ENCODE measurements at places on chromosomes 1 and 21.

DNA sequence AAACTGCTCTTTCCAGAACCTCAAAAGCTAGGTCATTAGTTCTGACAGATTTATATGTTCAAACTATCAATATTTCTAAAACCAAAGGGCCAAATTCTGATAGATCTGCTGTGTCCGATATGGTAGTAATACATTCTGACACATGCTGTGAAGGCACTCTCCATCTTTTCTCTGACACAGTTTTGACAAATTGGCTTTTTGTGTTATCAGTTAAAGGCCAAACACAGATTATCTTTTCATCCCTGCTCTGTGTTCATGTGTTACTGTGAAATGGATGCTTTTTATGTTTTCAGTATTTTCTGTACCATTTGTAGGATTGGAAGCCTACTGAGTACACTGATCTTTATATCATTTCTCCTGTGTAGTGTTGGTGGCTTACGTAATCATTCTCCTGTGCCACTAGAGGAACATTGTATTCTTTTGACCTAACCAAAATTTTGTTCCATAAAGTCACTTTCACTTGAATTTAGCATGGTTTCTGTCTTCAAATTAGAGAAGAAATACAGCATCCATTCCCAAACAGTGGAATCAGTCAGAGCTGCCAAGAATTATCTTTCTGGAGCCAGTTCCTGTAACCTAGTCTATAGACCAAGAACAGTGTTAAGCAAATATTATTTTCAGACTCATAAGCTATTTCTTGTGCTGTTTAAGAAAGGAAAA lies 137.2 kb downstream of the ADGRL2 start:
- DNase-seq, result no peak

GRCh38 chr1:2258996-2259395 lies 30.9 kb downstream of the SKI start:
- DNase-seq, result no peak

DNA sequence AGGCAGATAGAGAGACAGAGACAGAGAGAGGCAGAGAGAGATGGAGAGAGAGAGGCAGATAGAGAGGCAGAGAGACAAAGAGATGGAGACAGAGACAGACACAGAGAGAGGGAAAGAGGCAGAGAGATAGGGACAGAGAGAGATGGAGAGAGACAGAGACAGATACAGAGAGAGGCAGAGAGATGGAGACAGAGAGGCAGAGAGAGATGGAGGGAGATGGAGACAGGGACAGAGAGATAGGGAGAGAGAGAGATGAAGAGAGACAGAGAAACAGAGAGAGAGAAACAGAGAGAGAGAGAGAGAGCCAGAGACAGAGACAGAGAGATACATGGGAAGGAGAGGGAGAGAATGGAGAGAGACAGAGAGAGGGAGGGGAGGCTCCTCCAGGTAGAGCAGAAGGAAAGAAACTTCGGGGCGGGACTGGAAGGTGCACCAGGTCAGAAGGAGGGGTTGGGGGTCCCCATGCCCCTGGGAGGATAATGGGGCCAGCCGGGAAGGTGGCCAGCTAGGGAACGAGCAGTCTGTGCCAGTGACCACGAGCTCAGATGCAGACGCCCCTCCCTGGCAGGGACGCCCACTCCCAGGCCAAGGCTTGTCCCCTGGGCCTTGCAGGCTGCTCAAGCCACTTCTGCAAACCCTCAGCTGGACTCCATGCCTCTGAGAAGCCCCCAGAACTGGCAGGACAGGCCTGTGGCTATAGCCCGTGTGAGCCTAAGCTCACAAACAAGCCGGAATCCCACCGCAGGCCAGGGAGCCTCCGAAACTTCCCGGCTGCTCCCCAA lies 3.3 kb downstream of the FNDC10 start:
- DNase-seq, result no peak

DNA sequence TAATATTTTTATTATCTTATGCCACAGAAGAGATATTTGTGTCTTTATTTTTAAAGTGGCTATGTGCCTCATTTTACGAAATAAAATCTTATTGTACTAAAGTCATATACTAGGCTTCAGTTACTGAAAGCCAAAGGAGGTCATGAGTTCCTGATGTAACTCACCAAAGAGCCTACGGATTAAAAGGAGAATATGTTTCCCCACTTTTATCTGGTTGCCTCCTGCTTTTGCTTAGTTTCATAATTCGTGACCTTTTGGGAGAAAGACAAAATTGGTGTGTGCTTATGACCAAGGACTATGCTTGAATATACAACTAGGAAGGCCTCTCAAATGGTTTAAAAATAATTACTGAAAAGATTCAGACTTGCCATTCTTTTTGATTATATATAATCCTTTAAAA lies 18.2 kb upstream of the AHCTF1 start:
- DNase-seq, result no peak

- no peak for DNase-seq
Observed at GRCh38 chr1:203082231-203082505, 3.6 kb downstream of the MYOG start.

- DNase-seq, result no peak
Observed at GRCh38 chr1:89354205-89354604, 9.7 kb upstream of the GBP6 start.

DNA sequence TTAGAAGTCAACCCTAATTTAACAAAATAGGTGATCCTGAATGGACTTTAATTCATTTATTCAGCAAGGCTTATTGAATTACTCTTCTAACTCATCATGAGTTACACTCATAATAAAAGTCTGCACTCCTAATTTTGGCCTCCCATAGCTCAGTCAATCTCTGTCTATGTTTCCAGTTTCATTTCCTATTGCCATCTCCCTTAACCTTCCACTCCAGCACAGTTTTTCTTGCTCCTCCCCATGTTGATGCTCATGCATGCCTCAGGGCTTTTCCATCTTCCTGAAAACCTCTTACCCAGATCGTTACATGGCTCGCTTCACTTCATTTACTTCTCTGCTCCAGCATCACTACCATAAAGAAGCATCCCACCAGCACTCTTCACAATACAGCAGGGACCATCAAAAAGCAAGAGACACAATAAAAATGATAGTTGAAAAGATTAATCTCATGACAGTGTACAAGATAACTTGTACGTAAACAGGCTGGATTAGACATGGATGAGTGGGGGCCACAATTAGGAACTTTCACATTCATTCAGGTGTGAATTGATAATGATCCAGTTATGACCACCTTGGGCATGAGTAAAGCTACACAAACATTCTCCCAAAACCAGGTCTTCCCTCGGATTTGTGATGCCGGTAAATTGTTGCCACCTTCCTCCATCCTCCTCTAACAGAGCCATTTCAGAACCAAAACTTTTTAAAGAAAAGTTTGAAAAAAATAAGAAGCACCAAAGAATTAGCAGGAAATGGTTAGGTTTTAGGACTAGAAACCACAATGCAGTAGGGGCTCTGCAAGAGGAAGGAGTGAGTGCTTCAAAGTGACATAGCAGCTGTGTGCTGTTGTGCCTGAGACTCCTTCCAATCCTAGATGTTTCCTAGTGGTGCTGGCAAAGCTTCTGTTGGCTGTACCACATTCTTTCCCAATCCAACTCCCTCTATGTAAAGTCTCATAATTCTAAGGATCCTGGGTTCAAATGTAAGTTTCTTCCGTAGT lies 89.8 kb downstream of the OLFML2B start:
- no peak for DNase-seq

GRCh38 chr1:82449506-82450057 lies 648.8 kb downstream of the ADGRL2 start:
- DNase-seq, result peak; percentile 28

GRCh38 chr1:184931566-184931965 lies 42.7 kb downstream of the NIBAN1 start:
- DNase-seq, result no peak

DNA sequence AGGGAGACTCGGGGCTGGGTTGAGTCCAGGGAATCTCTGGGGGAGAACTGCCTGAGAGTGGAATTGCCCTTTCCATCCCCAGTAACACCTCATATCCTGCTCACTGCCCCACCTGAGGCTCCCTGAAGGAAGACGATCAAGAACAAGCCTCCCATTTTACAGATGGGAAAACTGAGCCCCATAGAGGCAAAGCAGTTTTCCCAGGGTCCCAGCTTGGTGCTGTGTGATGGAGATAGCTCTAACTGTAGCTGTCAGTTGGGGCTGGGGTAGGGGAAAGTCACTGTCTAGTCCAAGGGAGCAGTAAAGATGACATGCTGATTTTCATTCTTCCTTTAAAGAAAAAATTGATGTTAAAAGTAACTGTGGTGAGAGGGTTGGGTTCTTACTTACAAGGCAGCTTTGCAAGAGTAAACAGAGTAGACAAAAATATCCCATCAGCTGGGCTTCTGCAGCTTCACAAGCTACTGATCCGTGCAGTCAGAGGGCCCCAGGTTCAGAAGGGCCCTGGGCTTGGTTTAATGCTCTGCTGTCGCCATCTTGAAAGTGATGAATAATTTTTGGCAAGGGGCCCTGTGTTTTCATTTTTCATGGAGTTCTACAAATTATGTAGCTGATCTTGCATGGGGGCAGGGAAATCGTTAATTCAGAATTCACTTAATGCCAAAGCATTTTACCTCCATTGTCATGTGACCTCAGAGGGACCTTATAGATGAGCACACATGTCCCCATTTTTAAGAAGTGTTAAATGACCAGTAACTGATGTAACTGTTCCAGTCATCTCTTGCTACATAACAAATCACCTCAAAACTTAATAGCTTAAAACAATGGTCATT lies 17.6 kb upstream of the TNFRSF1B start:
- no peak for DNase-seq

DNA sequence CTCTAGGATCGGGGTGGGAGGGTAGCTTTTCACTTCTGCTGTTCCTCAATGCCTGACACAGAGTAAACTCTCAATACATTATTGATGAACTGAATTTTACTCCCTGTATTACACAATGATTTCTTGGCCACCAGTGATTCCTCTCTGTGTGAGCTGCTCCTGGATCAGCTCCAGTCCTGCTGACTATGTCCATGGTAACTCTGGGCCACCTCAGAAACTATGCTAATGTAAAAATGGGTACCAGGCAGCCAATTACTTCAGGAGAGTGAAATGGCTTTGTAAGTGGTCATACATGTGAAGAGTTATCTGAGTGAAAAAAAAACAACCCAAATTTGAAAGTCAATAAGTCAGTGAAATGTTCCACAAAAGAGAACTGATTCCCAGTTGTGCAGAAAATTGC lies 311.0 kb downstream of the KCNH1 start:
- DNase-seq, result no peak

- peak; percentile 45 for DNase-seq
Observed at GRCh38 chr1:246117066-246117791, 389.9 kb downstream of the SMYD3 start.

GRCh38 chr1:226723657-226724532 lies 15.2 kb downstream of the ITPKB start:
- DNase-seq, result no peak

- DNase-seq, result no peak
Observed at GRCh38 chr1:210978316-210978973, 155.5 kb downstream of the KCNH1 start.

GRCh38 chr1:209062863-209063262 lies 520.7 kb upstream of the CAMK1G start:
- no peak for DNase-seq

- DNase-seq, result no peak
Observed at GRCh38 chr1:26142159-26142558, 16.7 kb upstream of the FAM110D start.

DNA sequence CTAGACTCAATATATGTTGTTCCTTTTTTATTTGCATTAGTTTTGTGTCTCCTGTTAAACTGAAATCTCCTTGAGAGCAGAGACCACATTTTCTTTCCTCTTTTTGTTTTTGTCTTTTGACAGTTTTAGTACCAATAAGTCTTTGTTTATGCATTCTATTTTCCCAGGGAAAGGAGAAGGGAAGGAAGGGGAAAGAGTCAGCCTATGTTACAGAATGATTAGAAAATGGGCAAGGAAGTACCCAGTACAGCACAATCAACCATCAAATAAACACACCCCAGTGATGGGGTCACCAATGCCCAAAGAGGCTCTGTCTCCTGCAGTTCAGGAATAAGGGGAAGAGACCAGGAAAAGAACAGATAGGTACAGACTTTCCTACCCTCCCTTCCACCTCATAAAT lies 10.1 kb downstream of the ZBTB37 start:
- no peak for DNase-seq

DNA sequence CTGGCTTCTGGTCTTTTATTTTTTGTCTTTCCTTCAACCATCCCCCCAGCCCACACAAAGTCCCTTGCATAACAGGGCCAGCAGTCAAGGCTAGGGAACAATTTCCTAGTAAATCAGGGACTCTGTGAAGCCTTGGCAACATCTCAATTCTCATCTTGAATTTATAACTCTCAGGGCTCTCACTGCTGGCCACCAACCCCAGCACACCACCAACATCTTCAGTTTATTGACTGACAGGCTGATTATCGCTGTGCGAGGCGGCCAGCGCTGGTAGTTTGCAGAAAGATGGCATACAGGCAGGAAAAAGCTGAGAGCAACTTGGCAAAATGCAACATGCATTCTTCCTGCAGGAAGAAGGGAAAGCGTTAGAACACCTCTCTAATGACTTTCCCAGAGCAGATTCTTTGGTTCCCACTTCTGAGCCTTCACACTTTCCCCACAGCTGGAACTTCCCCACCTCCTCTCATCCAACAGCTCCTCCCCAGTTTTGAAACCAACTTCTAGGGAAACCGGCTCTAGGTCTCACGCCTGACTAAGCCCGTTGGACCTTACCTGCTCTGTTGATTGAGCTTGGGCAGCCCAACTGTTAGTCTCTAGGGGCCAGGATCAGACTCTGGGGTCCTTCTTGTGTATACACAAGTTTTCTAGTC lies 26.3 kb upstream of the CSF1 start:
- no peak for DNase-seq

All from amniotic stem cell (primary cell).